ENCODE measurements at places on chromosomes 13 and 19.

GRCh38 chr19:11361037-11361770 is 6.0 kb downstream of the PLPPR2 start:
- no peaks in the 10 kb centered on the region for H3K27me3 ChIP-seq
- peak overlapping the region; percentile 25 for H3K27ac ChIP-seq
- H3K4me3 ChIP-seq = peak overlapping the region; percentile 7

- H3K4me3 ChIP-seq = no peak overlapping the region
- no peaks in the 10 kb centered on the region for H3K27me3 ChIP-seq
- H3K4me1 ChIP-seq = no peaks in the 10 kb centered on the region
- no peak overlapping the region for H3K27ac ChIP-seq
- no peak for DNase-seq
Observed at GRCh38 chr19:5537870-5538269, 29.9 kb downstream of the TINCR start.

GRCh38 chr13:97630725-97631124 is 196.8 kb downstream of the RAP2A start:
- no peak for DNase-seq
- H3K27me3 ChIP-seq = no peaks in the 10 kb centered on the region
- H3K36me3 ChIP-seq = no peaks in the 10 kb centered on the region
- no peak overlapping the region for H3K27ac ChIP-seq

DNA sequence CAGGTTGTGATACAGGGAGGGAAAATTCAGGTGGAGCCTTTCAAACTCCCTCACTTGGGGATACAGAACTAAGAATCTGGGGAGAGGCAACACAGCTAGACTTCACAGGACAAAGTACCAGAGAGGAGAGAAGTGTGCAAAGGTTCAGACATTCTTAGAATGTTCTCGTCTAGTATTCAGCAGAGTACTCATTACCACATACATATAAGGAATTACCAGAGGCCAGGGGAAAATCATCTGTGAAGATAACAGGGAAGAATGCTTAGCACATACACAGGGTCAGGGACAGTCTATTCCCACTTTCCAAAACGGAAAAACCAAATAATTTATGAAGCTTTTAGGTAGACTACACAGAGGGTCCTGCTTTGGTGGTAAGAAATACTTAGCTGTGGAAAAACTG is 58.1 kb downstream of the TRPC4 start:
- no peaks in the 10 kb centered on the region for H3K4me1 ChIP-seq
- no peak overlapping the region for H3K4me3 ChIP-seq
- H3K27ac ChIP-seq = no peak overlapping the region
- H3K27me3 ChIP-seq = no peaks in the 10 kb centered on the region

GRCh38 chr19:56103027-56103614 is 18.0 kb downstream of the ZNF787 start:
- H3K36me3 ChIP-seq = no peaks in the 10 kb centered on the region
- no peak for DNase-seq
- no peak overlapping the region for H3K27ac ChIP-seq
- no peak overlapping the region for H3K4me3 ChIP-seq
- H3K4me1 ChIP-seq = no peaks in the 10 kb centered on the region

GRCh38 chr13:104011505-104012241 is 945.5 kb upstream of the SLC10A2 start:
- no peaks in the 10 kb centered on the region for H3K36me3 ChIP-seq
- H3K4me1 ChIP-seq = no peaks in the 10 kb centered on the region
- no peaks in the 10 kb centered on the region for H3K27me3 ChIP-seq
- H3K27ac ChIP-seq = no peak overlapping the region

DNA sequence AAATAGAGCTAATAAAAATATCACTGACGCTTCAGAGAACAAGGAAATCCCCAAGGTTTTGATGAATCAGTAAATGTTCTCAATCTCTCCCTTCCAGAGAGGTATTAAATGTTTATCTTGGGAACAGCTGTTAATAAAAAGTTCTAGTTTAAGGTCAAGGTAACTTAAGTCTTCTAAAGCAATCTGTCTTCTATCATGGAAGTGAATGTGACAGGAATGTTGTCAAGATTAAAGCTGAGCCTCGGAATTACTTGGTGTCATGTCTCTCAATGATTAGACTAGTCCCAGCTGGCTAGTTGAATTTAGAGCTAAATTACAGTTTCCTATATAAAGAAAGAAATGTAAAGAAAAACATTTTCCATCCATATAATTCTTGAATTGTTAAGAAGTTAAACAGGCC is 23.4 kb downstream of the ESD start:
- H3K27ac ChIP-seq = no peak overlapping the region
- H3K4me3 ChIP-seq = no peak overlapping the region
- H3K27me3 ChIP-seq = no peaks in the 10 kb centered on the region
- no peaks in the 10 kb centered on the region for H3K4me1 ChIP-seq

GRCh38 chr19:34454685-34455084 is 26.5 kb downstream of the UBA2 start:
- H3K27ac ChIP-seq = no peak overlapping the region
- H3K27me3 ChIP-seq = no peaks in the 10 kb centered on the region
- no peak for DNase-seq
- no peaks in the 10 kb centered on the region for H3K4me1 ChIP-seq

DNA sequence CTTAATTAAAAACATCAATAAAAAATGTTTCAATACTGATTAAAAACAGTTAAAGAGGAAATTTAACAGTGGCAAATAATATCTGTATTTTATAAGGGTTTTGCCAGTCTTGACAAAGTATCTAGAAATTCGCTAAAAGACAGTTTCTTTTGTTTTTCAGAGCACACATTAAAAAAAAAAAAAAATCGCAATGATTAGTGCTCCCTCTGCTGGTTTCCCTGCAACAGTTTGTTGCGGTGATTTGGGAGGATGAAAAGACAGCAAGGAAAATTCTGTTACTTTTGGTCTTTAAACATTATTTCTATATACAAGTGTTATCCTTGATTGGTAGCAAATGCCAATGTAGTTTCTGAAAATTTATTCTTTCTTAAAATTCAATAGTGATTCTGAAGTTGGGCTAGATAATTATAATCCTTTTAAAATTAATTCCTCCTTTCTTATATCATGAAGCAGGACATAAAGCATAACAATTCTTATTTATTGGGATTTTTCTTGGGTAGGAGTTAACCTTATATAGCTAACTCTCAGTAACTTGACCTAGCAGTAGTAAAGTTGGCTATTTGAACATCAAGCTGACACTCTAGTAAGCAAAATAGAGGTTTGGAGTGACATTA is 23.1 kb upstream of the SPRY2 start:
- no peak for DNase-seq
- no peaks in the 10 kb centered on the region for H3K27me3 ChIP-seq
- no peaks in the 10 kb centered on the region for H3K36me3 ChIP-seq
- H3K27ac ChIP-seq = no peak overlapping the region

DNA sequence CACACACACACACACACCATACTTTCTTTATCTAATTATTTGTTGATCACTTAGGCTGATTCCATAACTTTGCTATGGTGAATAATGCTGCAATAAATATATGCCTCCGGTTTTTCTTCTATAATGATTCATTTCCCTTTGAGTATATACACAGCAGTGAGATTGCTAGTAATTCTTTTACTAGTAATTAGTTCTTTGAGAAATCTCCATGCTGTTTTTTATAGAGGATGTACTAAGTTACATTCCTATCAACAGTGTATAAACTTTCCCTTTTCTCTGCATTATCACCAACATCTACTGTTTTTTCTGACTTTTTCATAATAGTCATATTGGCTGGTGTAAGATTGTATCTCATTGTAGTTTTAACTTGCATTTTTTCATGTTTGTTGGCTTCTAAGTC is 1405.1 kb downstream of the PCDH9 start:
- H3K27ac ChIP-seq = no peak overlapping the region
- no peaks in the 10 kb centered on the region for H3K4me1 ChIP-seq

GRCh38 chr19:45827459-45828093 is 12.5 kb upstream of the RSPH6A start:
- H3K27ac ChIP-seq = no peak overlapping the region
- no peak overlapping the region for H3K4me3 ChIP-seq
- H3K4me1 ChIP-seq = peaks cover 7% of the 10 kb centered on the region
- H3K36me3 ChIP-seq = peaks cover 13% of the 10 kb centered on the region
- no peaks in the 10 kb centered on the region for H3K27me3 ChIP-seq
- DNase-seq = no peak

DNA sequence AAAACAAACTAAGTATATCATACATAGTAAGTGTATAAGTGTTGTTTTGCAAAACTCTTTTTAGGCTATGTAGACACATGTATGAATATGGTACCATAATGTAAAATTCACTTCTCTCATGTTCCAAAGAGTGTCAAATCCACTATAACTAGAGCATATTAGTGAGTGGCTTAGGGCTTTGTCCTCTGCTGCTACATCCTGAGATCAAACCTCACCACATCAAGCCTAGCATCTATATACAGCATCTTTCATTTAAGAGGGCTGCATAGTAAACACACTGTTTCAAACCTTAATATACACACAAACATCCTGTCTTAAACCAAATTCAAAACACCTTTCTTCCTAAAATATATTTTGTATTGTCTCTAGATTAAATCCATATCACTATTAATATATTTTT is 38.7 kb downstream of the ELF1 start:
- H3K4me1 ChIP-seq = peaks cover 9% of the 10 kb centered on the region
- H3K27ac ChIP-seq = no peak overlapping the region
- no peak for DNase-seq
- H3K4me3 ChIP-seq = peak overlapping the region; percentile 35
- H3K27me3 ChIP-seq = no peaks in the 10 kb centered on the region
- H3K36me3 ChIP-seq = no peaks in the 10 kb centered on the region

DNA sequence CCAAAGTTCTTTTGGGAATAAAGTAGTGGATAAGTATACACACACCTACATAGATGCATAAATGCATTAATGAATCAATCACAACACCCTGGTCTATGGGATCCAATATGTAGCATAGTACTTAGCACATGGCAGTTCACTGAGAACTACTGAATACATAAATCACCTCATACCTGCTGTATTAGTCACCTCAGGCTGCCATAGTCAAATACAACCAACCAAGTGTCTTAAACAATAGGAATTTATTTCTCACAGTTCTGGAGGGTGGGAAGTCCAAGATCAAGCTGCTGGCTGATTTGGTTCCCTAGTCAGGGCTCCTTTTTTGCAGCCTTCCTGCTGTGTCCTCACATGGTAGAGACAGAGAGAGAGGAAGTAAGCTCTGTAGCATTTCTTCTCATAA is 228.2 kb downstream of the NHLRC3 start:
- no peaks in the 10 kb centered on the region for H3K27me3 ChIP-seq
- H3K4me1 ChIP-seq = peaks cover 2% of the 10 kb centered on the region
- DNase-seq = no peak
- no peak overlapping the region for H3K4me3 ChIP-seq

GRCh38 chr19:35557539-35558399 is 5.7 kb downstream of the ATP4A start:
- DNase-seq = peak; percentile 72
- H3K27me3 ChIP-seq = peaks cover 3% of the 10 kb centered on the region
- no peak overlapping the region for H3K27ac ChIP-seq

DNA sequence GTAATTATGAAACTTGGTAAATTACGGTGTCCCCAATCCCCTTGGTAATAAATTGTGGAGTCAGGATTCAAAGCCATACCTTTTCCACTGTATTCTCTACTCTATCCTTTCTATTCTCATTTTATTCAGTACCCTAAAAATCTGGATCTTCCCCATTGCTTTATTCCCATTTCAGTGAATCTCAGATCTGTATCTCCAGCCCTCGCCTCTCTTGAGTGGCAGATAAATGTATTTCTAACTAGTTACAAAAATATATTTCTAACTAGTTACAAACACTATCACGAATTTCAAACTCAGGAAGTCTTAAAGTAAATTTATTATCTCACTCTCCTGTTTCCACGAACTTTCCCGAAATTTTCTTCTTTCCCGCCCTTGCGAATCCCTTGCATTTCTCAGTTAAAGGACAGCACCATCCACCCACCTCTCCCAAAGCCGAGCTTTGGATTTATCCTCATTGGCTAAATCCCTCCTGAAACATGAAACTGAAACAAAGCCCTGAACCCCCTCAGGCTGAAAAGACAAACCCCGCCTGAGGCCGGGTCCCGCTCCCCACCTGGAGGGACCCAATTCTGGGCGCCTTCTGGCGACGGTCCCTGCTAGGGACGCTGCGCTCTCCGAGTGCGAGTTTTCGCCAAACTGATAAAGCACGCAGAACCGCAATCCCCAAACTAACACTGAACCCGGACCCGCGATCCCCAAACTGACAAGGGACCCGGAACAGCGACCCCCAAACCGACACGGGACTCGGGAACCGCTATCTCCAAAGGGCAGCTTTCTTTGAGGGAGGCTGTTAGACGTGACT is 164.3 kb upstream of the PABPC3 start:
- H3K27me3 ChIP-seq = no peaks in the 10 kb centered on the region
- H3K36me3 ChIP-seq = no peaks in the 10 kb centered on the region
- DNase-seq = no peak
- H3K4me1 ChIP-seq = no peaks in the 10 kb centered on the region

DNA sequence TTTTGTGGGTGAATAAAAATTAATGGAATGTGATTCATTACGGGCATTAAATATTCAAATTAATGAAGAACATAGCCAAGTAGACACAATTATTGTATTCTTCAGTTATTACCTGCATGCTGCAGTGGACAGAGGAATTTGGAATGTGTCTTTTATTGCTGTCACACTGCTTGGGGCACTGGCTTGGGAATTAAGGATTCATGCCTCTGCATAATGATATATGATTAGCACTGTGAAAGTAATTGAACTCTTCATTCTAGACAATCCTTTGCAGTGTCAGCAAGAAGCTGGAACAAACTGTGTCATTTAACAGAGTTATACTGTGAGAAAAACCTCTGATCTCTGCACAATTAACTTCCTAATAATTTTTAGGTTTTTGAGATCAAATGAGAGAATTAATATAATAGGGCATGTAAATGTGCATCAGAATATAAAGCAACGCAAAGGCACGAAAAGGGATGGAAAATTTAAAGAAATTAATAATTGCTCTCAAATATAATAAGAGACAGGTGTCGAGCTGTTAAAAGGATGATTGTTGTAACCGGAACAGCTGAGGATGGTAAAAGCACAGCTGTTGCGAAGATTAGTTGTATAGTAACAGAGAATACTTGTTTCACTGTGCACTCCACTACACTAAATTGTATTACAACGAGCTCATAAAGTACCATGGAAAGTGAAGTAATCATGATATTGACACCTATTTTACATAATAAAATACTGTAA is 235.1 kb upstream of the MIR17HG start:
- H3K27ac ChIP-seq = no peak overlapping the region
- no peak overlapping the region for H3K4me3 ChIP-seq
- H3K27me3 ChIP-seq = no peaks in the 10 kb centered on the region
- H3K4me1 ChIP-seq = no peaks in the 10 kb centered on the region
- no peak for DNase-seq
- H3K36me3 ChIP-seq = no peaks in the 10 kb centered on the region

- peaks cover 18% of the 10 kb centered on the region for H3K4me1 ChIP-seq
- no peak overlapping the region for H3K4me3 ChIP-seq
- H3K27me3 ChIP-seq = no peaks in the 10 kb centered on the region
- no peak for DNase-seq
- H3K27ac ChIP-seq = peak overlapping the region; percentile 83
- H3K36me3 ChIP-seq = no peaks in the 10 kb centered on the region
Observed at GRCh38 chr13:30806784-30807183, 71.4 kb downstream of the ALOX5AP start.

GRCh38 chr19:47446534-47447469 is 24.9 kb downstream of the SLC8A2 start:
- no peak for DNase-seq
- H3K4me1 ChIP-seq = no peaks in the 10 kb centered on the region
- no peaks in the 10 kb centered on the region for H3K36me3 ChIP-seq
- H3K27ac ChIP-seq = no peak overlapping the region
